NCI-H2081 treated with DMSO at 0.1 percent for 48 hours (cell line): ENCODE measurements at places on chromosomes 2 and 18.

- no peak for DNase-seq
Measured at GRCh38 chr2:3601561-3602271, 6.8 kb downstream of the COLEC11 start.

- DNase-seq: no peak
Measured at GRCh38 chr2:47422560-47422959, 19.6 kb downstream of the MSH2 start.

- no peak for DNase-seq
Measured at GRCh38 chr2:235008584-235009044, 56.8 kb downstream of the SH3BP4 start.

DNA sequence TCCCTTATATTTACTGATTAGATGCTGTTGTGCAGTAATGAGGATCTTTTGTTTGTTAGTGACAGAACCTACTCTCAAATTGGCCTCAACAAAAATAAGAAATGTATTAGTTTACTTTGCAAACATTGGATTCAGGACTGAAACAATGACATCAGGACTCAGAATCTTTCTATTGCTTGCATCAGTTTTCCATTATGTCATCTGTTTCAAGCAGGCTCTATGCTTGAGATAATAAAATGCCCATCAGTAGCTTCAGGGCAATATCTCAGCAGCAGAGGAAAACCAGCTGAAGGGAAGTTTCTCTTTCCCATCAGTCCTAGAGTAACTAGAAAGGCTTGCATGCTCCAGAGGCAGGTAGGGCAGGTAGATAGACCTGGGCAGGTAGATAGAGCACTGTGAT is 375.5 kb upstream of the SLC8A1 start:
- no peak for DNase-seq

GRCh38 chr18:25443776-25444175 is 91.8 kb upstream of the ZNF521 start:
- DNase-seq: no peak

- peak; percentile 4 for DNase-seq
Measured at GRCh38 chr2:169109502-169110409, 40.4 kb downstream of the DHRS9 start.

GRCh38 chr2:241859436-241860183 is 916 bp upstream of the PDCD1 start:
- DNase-seq: no peak

GRCh38 chr2:168469281-168469988 is 13.4 kb downstream of the CERS6 start:
- DNase-seq: no peak

GRCh38 chr2:121519153-121519552 is 11.5 kb upstream of the RNU4ATAC start:
- DNase-seq: no peak

GRCh38 chr2:223513771-223514455 is 88.2 kb downstream of the SCG2 start:
- no peak for DNase-seq

GRCh38 chr18:67194886-67195285 is 321.6 kb downstream of the DSEL start:
- no peak for DNase-seq

- DNase-seq: no peak
Measured at GRCh38 chr2:162092658-162093556, 18.9 kb upstream of the DPP4 start.

- DNase-seq: no peak
Measured at GRCh38 chr2:4827836-4828235, 864.3 kb upstream of the SOX11 start.

- no peak for DNase-seq
Measured at GRCh38 chr2:43473767-43474166, 122.1 kb downstream of the THADA start.

GRCh38 chr18:10029711-10030110 is 115.9 kb downstream of the VAPA start:
- DNase-seq: no peak

DNA sequence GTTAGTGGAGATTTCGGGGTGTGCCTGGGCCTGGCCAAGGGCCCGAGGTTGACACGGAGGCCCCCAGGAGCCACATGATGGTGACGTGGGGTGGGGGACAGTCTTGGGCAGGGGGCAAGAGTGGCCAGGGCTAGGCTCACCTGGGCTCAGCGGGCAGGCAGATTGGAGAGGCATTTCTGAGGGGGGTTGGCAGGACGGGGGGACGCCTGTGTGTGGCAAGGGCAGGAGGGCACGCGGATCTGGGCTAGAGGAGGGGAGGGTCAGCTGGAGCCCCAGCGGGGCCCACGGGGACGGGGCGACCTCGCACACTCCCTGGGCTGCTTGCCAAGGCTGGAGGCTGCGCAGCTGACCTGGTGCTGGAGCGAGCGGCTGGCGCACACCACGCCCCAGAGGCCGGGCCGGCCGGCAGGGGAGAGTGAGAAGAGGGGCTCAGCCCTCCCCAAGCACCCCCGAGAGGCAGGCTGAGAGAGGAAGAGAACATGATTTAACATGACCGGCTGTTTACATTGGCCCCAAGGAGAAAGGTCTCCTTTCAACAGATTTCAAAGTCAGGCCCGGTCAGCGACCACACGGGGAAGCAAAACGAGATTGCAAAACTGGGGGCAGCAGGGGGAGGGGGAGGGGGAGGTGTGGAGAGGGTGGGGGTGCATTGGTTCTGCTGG is 38.0 kb upstream of the SNED1 start:
- no peak for DNase-seq

GRCh38 chr2:82599021-82599420 is 1860.1 kb downstream of the SUCLG1 start:
- no peak for DNase-seq

- DNase-seq: no peak
Measured at GRCh38 chr2:114128725-114129124, 238.8 kb downstream of the ACTR3 start.

DNA sequence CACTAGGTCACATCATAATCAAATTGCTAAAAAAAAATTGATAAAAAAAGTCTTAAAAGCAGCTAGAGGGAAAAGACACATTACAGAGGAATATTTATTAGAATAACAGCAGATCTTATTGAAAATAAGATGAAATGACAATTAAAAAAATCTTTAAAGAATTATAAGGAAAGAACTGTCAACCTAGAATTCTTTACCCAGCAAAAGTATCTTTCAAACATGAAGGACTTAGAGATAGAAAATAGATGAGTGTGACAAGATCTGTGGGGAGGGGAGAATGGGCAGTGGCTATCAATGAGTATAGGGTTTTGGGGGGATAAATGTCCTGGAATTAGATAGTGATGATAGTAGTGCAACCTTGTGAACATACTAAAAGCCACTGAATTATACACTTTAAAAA is 26.5 kb upstream of the RNF103 start:
- no peak for DNase-seq

DNA sequence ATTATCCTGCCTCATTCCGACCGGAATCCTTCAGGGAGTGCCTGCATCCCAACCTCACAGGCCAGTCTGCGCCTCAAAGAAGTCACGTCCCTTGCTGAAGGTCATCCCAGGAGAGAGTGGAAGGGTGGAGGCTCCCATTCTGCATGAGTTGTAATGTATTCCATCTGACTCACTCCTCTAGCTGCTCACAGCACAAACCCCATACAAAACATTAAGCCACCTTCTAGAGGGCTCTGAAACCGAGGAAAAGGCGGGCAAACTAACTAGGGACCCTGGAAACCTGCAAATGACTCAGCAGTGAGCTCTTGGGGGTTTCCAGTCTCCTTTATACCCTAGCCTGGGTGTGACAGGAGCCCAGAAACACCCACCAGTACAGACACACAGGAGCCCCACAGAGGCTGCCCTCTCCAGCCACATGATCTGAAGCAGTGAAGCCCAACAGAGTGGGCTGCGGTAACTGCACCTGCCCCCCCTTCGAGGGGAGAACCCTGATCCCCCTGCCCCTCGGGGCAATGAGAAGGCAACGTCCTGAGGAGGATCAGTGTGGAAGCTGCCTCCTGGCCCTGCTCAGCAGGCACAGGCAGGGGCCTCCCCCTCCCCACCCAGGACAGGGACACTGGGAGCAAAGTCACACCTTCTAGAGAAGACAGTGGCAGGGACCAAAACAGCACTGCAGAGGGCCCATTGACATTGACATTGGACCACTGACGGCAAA is 69.3 kb upstream of the SNTG2 start:
- DNase-seq: no peak

GRCh38 chr2:62854600-62855514 is 149.3 kb downstream of the EHBP1 start:
- no peak for DNase-seq

- no peak for DNase-seq
Measured at GRCh38 chr2:2108756-2109155, 222.3 kb downstream of the MYT1L start.

GRCh38 chr2:217076058-217076435 is 216.2 kb upstream of the TNP1 start:
- DNase-seq: no peak

DNA sequence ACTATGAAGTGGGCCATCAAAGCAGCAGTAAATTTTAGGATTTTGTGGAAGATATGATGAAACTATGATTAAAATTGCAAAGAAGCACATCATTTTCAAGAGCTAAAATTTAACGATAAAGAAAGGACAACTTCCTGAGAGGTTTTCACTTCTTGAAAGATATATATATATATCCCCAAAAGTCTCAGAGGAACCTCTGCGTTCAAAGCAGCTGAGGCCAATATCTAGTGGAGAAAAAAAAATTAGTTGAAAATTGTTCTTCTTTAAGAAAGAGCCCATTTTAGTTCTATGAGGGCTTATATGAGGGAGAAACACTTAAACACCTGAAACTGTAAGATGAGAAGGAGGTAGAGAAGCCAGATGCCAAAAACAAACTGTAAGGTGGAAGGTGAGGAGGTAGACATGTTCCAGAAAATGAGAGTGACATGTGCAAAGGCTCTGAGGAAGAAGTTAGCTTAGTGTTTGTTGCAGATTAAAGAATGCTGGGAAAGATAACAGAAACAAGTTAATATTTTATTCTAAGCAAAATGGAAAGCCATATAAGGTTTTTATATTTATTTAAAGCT is 72.9 kb upstream of the VRK2 start:
- no peak for DNase-seq

DNA sequence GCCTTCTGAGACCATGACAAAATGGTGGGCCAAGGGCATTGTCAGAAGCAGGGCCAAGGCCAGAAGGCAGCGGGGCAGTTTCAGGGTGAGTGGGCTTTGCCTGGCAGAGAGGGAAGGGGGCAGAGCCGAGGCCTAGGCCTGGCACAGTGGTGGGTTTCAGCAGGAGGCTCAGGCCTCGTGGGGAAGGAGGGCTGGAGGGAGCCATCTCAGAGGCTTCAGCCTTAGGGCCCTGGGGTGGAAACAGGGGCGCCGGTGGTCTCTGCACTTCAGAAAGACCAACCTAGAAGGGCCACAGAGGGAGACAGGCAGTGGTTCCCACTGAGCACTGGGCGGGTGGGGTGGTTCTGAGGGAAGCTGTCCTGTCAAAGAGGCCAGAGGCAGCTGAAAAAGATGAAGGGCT is 58.0 kb upstream of the SMAD7 start:
- DNase-seq: no peak

DNA sequence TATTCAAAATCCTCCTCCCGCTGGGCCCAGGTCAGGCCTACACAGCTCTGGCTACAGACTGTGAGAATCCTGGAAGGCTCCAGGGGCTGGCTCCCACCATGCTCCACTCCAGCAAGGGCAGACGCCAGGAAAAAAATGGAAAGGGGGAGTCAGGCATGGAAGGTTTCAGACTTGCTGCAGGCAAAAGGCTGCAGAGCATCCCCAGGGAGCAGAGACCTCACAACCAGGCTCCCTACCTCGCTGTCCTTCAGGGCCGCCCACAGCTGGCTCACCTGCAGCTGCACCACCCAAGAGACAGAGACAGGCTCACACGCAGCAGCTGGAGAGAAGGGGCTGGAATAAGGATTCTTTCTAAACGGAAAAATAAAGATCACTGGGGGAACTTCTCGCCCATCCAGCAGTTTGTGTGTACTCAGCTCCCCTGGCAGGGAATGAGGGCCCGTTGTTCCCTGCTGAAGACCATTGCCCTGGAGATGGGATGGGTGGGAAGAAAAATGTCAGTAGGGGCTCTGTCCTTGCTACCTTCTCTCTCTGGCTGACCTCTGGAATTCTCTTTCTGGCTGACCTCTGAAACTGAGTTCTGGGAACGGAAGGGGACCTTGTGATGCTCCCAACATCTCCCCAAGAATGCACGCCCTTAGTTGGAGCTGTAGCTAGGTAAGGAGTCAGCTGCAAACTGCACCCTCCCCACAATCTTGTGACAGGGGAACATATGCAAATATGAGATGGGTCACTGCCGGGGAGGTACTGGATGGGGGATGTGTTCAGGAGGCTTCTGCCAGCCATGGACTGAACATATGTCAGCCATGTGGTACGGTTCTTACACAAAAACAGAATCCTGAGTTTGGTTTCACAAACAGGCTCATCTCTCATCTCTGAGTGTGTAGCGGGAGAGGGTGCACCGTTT is 34.5 kb downstream of the BCL2 start:
- DNase-seq: no peak

GRCh38 chr2:42053791-42054701 is 6.2 kb downstream of the PKDCC start:
- DNase-seq: no peak

- DNase-seq: no peak
Measured at GRCh38 chr2:4791488-4791887, 900.7 kb upstream of the SOX11 start.

DNA sequence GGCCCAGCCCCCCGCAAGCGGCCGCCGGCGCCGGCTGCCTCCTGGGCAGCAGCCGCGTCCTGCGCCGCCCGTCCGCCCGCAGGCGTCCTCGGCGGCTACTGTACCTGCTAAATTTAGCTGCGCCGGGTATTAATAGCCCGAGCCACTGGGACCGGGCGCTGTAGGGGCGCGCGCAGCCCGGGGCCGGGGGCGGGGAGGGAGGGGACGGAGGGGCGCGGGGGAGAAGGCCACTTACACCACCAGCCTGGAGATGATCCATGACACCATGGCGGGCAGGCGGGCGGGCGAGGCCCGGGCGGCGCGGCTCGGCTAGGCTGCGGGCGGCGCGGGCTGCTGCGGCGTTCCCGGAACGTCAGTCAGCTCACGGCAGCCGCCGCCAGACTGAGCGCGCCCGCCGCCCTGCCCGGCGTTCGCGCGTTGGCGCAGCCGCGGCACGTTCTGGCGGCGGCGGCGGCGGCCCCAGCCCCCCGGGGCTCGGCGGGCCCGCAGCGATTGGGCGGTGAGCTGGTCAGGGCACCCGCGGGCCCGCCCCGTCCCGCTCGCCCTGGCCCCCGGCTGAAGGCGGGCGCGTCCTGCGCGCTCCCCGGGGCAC is at the start of gene REEP1:
Gene REEP1 (minus strand): TSS at position 383 of the 592 bp plus-strand sequence. CDS start 116 bp downstream, at position 267.
- no peak for DNase-seq

- no peak for DNase-seq
Measured at GRCh38 chr18:13878857-13879256, 36.5 kb downstream of the MC2R start.
